Stimulated activated CD8-positive, alpha-beta memory T cell treated with anti-CD3 and anti-CD28 coated beads, Interleukin-7, amount 100 ng/mL, for 1 hour (primary cell): ENCODE measurements at places on chromosomes 5 and 9.

DNA sequence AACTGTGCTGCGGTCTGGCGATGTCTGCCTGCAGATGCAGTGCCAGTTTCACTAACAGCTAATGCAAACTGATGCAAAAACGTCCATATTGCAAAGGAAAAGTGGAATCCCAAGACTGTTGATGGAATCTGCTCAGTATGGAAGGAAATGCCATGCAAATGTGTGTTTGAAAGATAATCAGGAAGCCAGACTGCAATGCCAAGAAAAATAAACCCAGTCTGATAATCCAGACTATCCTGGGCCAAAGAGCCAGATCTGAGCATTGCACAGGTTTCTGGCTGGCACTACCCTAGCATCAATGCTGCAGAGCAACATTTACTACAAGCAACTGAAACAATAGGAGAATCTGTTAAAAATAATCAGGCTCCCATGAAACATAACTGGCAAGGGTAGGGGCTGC, 130.3 kb downstream of the FSTL4 start:
- no peak for DNase-seq

DNA sequence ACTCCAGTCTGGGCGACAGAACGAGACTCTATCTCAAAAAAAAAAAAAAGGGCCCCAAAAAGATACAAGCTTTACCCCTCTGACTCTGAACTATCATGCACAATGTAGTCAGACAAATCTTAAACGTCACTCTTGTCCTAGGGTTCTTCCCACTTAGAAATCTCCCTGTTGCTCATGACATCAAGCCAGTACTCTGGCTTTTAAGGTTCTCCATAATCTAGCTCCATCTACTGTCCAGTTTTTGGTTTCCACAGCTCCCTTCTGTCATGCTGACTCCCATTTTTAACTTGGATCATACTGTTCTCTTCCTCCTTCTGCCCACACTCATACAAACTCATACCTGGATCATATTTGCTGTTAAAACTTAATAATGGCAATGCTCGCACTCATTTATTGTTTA, 156.7 kb upstream of the TLX3 start:
- no peak for DNase-seq

DNA sequence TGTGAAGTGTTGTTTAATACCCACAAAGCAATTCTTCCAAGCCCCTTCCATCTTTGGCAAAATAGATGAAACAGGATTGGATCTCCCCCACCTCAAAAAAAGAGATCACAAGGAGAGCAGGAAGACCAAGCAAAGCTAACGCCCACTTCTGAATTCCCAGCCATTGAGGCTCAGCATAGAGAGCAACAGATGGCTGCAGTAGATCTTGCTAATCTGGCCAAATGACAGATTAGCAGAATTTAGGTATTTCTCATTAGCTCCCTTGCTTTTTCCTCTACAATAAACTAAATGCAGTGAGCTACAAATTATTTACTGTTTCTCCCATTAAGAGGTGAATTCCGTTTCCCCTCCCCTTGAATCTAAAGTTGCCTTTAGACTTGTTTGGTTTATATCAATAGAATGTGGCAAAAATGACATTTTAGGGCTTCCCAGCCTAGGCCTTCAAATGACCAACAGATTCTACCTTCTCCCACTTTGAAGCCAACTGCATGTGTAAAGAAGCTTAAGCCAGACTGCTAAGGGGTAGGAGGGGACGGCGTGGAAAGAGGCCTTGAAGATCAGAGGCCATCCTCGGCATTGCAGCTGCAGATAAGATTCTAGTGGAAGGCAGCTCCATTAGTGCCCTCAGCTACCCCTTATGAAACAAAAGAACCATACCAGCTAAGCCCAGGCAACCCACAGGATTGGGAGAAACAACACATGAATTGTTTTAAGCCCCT, 56.8 kb upstream of the CPEB4 start:
- DNase-seq, result no peak

DNA sequence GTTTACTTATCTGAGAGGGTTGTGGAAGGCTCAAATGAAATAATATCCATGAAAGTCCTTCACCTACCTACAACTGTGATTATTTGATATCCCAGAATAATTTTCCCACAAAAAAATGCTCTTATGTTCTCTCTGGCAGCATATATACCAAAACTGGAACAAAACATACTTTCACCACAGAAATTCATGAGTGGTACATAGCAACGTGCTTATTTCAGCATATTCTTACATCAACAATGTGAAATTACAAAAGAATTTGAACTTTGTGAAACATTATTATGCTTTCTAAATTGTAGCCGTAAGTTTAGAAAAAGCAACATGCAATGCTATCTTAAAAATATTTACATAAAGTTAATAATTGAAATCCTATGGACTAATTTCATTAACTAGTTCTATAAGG, 137.1 kb downstream of the GABRB2 start:
- no peak for DNase-seq

GRCh38 chr9:70474413-70474812, 60.0 kb upstream of the KLF9 start:
- no peak for DNase-seq

- DNase-seq, result no peak
These were observed 6.0 kb downstream of the LARP1 start for GRCh38 chr5:154761046-154761736.

DNA sequence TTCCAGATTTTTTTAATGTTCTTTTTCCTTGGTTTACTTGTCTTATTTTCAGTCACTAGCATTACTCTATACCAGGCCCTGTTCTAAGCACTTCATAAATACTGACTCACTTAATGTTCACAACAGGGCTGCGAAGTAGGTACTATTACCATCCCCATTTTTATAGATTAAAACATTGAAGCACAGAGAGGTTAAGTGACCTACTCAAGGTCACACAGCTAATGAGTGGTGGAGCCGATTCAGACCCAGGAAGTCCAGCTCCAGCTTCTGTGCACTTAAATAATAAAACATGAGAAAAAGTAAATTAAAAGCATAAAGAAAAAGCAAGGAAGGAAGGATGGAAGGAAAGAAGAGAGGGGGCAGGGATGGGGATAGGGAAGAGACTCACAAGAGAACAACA, 45.3 kb upstream of the DNAH5 start:
- no peak for DNase-seq

GRCh38 chr9:93598647-93599241, 22.4 kb downstream of the PHF2 start:
- DNase-seq, result no peak

DNA sequence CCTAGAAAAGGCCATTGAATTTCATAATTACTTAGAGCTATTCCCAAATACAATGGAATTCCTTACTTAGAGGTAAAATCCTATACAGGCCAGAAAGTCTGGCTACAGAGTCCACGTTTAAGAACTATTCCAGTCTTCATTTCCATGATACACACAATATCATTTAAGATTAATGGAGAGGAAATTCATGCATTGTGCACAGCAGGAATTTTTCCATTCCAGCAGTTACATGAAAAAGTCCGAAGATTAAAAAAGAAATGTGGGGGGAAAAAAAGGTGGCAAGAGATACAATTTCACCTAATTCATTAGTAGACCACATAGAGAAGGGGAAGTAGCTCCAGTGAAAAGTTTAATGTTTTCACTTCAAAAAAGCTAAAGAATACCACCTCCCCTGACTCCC, 63.1 kb downstream of the CHD1 start:
- DNase-seq, result no peak

GRCh38 chr5:177593511-177593910, 1.5 kb downstream of the TMED9 start:
- DNase-seq, result no peak

DNA sequence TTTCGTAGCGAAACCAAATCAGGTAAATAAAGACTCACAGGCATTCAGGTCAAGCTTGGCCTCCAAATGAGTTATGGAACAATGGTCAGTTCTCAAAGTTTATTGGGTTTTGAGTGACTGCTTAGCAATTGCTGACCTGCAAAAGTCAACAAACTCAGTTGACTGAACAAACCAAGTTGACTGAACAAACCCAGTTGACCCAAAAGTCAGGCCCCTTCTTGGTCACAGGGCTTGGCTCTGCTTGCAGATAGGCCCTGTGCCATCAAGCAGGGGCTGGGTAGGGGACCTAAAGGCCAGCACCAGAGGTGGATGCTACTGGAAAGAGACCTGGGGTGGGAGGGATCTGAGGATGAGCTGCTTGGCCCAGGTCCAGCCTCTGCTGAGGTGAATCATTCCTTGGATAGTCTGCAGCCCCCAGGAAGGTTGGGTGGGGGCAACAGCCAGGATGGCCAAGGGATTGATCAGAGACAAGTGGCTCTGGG, 64.6 kb downstream of the GADD45G start:
- no peak for DNase-seq

- no peak for DNase-seq
These were observed 166.0 kb downstream of the COL23A1 start for GRCh38 chr5:178423901-178424809.

DNA sequence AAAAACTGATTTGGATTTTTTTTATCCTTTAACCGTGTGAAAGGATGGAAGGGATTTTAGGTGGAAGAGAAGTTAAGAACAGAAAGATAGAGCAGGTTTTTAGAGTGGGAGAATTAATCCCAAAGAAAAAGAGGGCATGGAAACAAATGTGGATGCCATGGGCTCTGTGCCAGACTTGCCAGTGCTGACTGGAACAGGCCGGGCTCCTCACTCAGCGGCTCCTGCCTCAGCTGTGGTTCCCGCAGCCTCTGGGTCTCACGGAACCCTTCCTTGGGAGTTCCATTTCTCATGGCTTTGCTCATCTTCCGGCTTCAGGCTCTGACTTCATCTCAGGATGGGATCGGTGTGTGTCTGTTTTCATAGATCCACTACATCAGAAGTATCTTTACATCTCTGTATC, 30.4 kb upstream of the SLC2A8 start:
- no peak for DNase-seq

- DNase-seq, result no peak
These were observed 7.7 kb upstream of the DMRT2 start for GRCh38 chr9:1042466-1042865.

GRCh38 chr9:131475956-131476776, 26.6 kb upstream of the POMT1 start:
- DNase-seq, result no peak

DNA sequence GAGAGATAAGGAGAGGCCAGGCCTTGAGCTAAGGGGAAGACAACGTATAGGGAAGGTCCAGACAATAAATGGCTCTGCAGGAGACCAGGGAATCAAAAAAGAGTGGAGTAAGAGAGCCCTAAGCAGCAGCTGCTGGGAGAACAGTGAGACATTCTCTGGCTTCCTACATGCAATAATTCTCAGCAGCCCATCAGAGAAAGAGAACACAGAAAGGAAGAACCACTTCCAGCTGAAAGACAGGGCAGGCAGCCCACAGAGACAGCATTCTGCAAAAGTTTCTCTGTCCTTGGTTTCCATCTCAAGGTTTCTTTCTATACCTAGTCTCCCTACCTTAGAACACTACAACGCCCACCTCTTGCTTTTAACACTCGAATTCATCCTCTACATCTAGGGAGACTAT, 189.9 kb downstream of the DEPDC1B start:
- DNase-seq, result no peak

GRCh38 chr9:129778469-129778868, 24.5 kb upstream of the TOR1B start:
- no peak for DNase-seq

- no peak for DNase-seq
These were observed 3.7 kb upstream of the BAAT start for GRCh38 chr9:101388507-101388993.

- DNase-seq, result no peak
These were observed 74.3 kb downstream of the DCP2 start for GRCh38 chr5:113050721-113051382.

DNA sequence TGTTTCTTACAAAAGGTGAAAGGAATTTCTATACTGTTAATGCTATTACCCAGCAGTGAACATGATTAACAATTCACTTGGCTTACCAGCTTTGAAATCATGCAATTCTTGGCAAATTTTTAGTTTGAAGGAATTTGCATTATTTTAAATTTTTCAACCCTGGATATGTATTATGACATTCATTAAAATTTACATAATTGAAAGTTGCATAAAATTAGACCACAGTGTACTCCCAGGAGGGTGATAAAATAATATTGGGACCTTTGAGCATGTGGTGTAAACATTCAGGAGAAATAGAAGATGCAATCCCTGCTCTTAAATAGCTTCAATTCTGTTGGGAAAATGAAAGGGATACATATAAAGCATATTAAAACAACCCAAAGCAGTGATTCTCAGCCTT, 412.2 kb upstream of the SGCD start:
- no peak for DNase-seq

DNA sequence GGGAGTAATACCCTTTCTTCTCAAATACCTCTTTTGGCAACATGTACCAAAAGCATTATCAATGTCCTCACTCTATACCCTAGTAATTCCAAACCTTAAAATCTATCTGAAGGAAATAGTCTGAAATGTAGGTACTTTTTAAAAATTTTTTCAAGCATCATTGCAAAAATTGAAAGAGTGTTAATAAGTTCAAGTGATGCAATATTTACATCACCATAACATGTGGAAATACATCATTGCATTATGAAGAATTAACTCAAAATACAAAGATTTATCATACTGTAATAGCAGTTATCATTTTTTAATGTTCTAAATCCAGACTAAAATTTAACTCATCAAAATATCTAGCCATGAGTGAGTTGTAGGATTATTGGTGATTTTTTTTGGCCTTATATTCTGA, 123.1 kb downstream of the DENND1A start:
- DNase-seq, result no peak

DNA sequence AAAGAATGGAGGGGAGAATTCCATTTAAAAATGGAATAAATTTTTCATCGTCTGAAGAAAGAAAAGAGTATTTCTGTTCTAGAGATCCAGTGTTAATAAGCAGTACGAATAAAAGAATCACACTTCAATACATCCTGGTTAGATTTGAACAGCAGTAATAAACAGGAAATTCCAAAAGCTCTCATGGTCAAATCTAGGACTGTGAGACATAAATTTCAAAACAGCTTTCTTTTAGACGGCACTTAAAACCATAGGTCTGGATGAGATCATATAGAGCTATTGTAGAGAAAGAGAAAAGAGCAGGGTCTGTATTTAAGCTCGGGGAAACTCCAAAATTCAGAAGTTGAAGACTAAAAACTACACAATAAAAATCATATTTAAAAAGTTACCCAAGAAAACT, 1006.9 kb upstream of the CTNND2 start:
- DNase-seq, result no peak

DNA sequence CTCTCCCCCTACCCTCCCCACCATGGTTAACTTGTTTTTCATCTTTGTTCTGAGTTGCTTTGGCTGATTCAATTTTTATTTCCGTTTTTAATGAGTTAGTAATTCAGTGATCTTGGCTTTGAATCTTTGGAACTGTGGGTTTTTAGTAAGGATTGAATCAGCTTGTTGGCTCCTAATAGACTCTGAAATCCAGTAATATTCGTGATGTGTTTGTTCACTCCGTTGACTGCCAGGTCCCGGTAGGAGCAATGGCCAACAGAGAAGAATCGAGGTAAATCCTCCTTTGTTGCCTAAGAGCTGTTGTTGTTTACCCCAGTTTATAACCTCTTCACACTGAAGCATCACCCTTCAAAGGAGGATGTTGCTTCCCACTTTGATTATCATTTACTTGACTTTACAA, 92.7 kb downstream of the PCSK1 start:
- no peak for DNase-seq
